IMR-90 (cell line): ENCODE measurements at places on chromosomes 1 and 21. TPM values are rescaled to one million over a fixed set of nuclear protein-coding genes. Genes with fewer than 3 reads are reported as not detected.

FAM131C gene
- total RNA-seq, result 0.18 and 0.28 TPM in 2 replicates

NOTCH2 gene
- total RNA-seq, result 128 and 131 TPM in 2 replicates

PCP4 gene
- not detected in 2 replicates for total RNA-seq

CD52 gene
- total RNA-seq, result not detected in 2 replicates

MATN1 gene
- 0.56 TPM in 1 of 2 replicates, not detected in the other for total RNA-seq

ITLN1 gene
- total RNA-seq, result not detected in 2 replicates

DDR2 gene
- 194 and 245 TPM in 2 replicates for total RNA-seq

OR10J1 gene
- total RNA-seq, result not detected in 2 replicates

IL20 gene
- not detected in 2 replicates for total RNA-seq

COL24A1 gene
- 1.4 and 2.5 TPM in 2 replicates for total RNA-seq

LMX1A gene
- not detected in 2 replicates for total RNA-seq

FCGR3A gene
- not detected in 2 replicates for total RNA-seq

AMY2B gene
- 0.72 and 1.1 TPM in 2 replicates for total RNA-seq
